ENCODE measurements at places on chromosomes 5 and 9.

- no peak for DNase-seq
Observed at GRCh38 chr9:75864266-75864665, 26.2 kb upstream of the PCSK5 start.

DNA sequence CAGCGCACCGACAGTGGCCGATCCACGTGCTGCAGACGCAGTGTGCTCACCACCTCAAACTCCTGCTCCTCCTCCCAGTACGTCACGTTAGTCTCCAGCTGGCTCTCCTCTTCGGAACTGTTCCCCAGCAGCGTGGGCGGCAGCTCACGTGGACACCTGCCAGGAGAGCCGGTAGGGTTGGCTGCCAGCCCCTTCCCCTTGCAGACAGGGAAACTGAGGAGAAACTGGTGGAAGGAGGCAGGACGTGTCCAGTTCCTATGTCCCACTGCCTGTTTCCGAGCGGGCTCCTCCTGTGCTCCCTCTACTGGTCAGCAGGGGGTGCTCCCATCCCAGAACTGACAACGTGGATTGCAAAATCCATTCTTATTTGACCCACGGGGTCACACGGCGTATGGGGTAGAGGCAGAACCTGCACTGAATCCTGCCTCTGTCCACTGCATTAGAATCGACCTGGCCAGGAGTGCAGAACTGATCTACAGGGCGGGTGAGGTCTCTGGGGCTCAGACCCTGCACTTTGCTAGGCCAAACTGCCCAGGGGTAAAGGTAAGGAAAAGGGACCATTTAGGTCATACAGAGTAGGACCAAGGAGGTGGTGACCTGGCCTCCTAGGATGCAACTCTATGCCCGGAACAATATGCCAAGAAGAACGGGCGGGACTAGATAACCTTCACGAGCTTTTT is 25.7 kb downstream of the PDGFRB start:
- DNase-seq = no peak

GRCh38 chr9:78009186-78009585 is 22.4 kb downstream of the GNAQ start:
- DNase-seq = no peak

DNA sequence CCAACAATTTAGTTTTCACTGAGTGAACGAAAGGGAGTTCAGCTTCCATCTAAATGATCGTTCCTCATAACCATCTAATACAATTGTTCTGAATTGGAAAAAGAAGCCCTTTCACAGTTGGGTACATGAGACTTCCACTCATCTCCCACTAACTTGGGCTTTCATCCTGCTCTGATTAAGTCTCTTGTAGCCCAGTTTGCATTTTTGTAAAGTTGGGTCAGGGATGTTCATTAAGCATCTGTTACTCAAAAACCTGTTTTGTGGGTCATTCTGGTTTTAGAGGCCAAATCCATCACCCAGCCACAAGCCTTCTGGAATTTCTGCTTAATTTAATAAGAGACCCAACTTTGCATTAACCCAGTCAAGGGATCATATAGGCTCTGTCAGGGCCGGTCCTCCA is 385.3 kb downstream of the BNC2 start:
- DNase-seq = no peak

GRCh38 chr5:147796556-147797308 is 14.2 kb upstream of the JAKMIP2 start:
- DNase-seq = no peak

DNA sequence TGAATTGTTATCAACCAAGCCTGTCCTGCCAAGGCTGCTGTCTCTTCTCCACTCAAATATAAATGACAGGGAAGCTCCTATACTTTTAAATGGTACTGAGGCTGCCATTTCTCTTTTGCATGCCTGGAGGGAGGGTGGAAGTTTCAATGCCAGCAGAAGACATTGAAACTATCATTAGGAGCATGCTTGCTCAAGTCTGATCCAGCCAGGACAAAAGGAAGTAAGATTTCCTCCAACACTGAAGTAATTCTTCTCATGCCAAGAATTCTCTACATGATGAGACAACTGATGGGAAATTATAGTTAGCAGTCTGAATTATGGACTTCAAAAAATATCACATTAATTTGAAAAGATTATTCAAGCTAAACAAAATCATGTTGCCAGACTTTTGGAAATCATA is 5.4 kb downstream of the SPINK6 start:
- no peak for DNase-seq

DNA sequence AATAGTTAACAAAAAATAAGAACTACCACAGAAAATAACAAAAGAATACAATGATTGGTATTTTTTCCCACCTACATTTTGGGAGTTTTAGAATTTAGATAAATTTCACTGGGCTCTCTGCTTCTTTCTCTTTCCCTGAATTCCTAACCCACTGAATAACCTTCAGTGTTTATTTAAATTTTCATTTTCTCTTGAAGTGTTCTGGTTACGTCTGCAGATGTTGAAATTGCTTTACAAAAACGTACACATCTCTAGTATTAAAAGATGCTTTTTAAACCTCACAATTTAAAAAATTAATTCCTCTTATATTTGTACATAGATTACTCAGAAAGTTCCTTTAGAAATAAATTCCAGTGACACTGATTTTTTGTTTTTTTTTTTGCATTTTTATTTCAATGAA is 158.7 kb upstream of the TUT7 start:
- no peak for DNase-seq

GRCh38 chr5:164748861-164749260 is 1243.4 kb downstream of the MAT2B start:
- DNase-seq = no peak

DNA sequence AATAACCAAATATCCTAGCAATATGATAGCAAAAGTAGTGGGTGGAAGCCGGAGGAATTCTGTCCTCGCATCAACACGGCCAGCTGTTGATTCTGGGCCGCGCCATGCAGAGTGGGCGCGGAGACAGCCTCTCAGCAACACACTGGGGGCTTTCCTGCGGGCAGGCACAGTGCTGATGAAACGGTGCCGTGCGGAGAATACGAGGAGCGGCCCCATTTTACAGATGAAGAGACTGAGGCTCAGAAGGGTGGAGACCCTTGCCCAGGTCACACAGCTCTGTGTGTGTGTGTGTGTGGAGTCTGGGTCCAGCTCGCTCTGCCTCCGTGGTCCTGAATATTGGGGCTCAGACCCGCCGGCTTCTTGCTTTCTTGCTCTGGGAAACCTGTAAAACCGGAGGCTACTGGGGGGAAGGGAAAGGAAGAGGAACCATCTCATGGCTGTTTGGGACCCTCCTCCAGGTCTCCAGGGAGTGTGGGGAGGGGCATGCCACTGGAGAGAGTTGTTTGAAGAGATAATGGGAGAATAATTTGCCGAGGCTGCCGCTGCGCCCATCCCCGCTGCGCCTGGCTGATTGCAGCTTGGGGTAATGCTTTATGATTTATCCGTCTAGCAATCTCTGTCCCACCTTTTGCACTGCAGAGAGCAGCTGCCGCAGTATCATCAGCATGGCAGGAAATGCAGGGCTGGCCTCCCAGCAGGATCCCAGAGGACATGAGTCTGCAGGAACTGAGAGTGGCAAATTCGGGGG is 36.6 kb downstream of the NCS1 start:
- no peak for DNase-seq

DNA sequence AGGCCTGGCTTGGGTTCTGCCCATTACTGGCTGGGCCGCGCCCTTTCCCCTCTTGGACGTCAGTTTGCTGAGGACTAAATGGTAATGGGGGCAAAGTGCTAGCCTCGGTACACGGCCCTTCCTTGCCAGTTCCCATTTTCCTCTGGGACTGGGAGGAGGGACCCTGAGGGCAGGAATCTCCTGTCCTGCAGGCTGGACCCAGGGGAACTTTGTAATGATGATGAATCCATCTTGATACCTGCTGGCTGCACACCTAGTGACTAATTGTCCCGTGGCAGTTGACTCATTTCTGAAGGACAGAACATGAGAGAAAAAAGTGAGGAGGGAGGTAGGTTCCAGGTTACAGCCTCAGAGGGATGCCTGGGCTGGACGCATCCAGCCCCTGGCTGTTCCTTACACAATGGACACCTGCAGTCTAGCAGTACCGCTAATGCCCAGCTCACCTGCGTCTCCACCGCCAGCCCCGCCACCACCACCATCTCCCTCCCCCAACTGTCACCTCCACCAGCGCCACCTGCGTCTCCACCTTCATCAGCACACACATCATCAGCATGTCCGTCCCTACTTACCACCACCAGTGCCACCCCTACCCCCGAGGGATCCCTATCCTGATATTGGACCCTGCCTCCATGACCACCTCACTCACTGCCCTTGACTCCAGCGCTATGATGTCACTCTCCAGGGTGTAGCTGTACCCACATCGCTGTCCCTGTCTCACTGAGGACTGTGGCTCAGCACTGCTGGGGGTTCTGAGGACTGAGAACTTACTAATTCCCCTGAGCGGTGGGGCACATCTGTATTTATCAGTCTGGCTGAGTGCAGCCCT is 4.3 kb downstream of the CDHR2 start:
- DNase-seq = no peak

- no peak for DNase-seq
Observed at GRCh38 chr5:119343052-119343451, 12.8 kb upstream of the TNFAIP8 start.

DNA sequence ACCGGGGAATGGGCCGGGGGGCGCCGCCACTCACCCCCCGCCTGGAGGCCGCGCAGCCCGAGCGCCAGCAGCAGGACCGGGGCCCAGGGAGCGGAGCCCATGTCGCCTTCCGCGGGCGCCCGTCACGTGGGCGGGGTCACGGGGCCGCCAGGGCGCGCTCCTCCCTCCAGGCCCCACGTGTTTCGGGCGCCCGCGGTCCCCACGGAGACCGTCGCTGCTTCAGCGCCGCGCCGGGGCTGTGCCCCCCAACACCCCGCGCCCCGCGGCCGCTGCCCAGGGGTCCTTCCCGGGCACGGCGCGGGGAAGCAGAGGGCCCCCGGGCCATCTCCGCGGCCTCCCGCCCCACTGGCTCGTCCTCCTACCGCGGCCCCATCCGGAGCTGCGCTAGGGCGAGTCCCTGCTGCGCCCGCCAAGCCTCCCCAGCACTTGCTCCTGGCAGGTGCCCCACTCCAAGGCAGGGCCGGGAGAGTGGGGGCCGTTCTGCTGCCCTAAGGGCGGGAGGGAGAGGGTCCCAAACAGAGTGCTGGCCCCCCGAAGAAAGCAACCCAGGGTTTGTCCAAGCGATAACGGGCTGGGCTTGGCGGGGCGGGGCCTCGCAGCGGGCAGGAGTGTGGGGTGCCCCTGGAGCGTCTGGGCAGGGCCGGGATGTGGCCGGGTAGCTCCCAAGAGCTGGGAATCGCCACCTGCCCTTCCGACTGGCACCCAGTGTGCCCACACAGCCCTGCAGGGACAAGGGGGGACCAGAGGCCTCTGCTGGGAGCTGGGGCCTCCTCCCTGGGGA is at the start of gene DPP7:
TSS of gene DPP7 (minus strand) at position 121 of the 781 bp plus-strand sequence. CDS start at position 101, 20 bp downstream.
- peak; percentile 74 for DNase-seq

DNA sequence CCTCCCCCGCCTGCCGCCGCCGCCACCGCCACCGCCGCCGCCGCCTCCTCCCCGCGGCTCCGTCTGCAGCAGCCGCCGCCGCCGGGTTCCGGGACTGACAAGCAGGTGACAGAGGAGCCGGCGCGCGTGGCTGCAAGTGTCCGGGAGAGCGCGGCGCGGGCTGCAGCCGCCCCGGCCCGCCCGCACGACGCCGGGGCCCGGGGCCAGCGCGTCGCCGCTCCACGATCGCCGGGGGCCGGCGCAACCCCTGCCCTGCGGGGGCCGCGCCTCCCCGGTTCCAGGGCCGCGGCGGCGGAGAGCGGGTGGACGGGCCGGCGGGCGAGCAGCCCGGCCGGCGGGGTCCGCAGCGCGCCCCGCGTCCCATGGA is 343 bp downstream of the LMX1B start:
- DNase-seq = no peak

DNA sequence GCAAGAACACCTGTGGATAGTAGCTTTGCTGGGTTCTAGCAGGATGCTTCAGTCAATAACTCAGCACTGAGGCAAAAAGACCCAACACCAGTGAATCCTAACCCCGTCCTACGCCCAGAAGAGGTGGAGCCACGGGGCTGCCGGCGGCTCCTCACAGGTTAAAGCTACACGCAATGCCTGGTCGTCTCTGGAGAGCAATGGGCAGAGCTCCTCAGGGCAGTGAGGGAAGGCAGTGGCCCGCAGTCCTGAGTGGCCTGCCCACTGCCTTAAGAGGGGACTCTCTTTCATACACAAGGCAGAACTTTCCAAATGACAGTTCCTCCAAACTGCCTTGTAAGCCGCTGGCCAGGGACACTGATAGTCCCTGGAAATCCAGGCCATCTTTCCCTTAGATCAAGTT is 244.2 kb upstream of the IRX2 start:
- no peak for DNase-seq

- DNase-seq = no peak
Observed at GRCh38 chr9:102911185-102911584, 83.9 kb upstream of the CYLC2 start.

DNA sequence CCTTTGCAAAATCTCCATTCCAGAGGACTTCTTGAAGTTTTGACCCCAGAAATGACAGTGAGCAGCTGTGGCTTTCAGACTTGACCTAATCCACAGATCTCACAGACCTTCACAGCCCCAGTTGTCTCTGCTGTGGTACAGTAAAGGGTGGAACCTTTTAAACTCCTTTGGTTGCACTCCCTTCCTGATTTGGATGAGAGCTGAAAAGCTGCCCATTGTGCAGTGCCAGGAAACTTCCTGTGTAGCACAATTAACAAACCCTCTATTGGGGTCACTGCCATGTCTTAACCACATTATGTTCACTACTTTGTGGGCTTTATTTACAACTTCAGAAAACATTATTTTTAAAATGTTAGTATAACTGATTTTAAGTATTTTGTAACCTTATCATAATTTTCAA is 56.7 kb upstream of the PCSK5 start:
- DNase-seq = no peak

DNA sequence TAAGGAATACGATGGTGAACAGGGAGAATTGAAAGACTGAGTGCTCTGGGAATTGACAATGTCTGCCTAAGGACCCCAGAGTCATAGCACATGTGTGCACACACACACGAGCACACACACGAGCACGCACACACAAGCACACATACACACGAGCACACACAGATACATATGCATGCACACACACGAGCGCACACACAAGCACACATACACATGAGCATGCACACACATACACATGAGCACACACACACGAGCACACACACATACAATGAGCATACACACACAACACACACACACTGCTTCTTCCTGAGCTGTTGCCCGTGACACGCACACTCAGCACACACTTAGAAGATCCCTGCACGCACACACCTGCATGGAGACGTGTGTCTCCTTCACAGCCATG is 10.9 kb upstream of the UNC5A start:
- no peak for DNase-seq
